ENCODE measurements at places on chromosomes 6 and 20. TPM values are rescaled to one million over a fixed set of nuclear protein-coding genes. Genes with fewer than 3 reads are reported as not detected.

Gene RPL10A
- total RNA-seq = 2,453 TPM

Gene C6orf163
- 1.4 TPM for total RNA-seq

Gene INSM1
- not detected for total RNA-seq

Gene EDN1
- total RNA-seq = 0.80 TPM

Gene HLA-DQB1
- total RNA-seq = 21.7 TPM

Gene CD83
- 36.4 TPM for total RNA-seq

Gene CST5
- total RNA-seq = not detected

Gene TRIM40
- not detected for total RNA-seq

Gene CGA
- not detected for total RNA-seq

Gene HSF2
- 47.6 TPM for total RNA-seq

Gene ESR1
- total RNA-seq = 2.6 TPM

Gene TRAPPC3L
- total RNA-seq = not detected

Gene WFDC10A
- not detected for total RNA-seq

Gene NRM
- total RNA-seq = 4.4 TPM

Gene C6orf58
- not detected for total RNA-seq

Gene MCHR2
- total RNA-seq = not detected

Gene MUCL3
- not detected for total RNA-seq

Gene BACH2
- total RNA-seq = 170 TPM

Gene ADGRF5
- not detected for total RNA-seq

Gene CMTR1
- total RNA-seq = 80.3 TPM

Gene ECT2L
- not detected for total RNA-seq

Gene PLG
- total RNA-seq = not detected

Gene SYTL3
- 42.7 TPM for total RNA-seq

Gene PGC
- total RNA-seq = not detected

Gene PPIL4
- total RNA-seq = 51.8 TPM

Gene MYBL2
- total RNA-seq = 0.69 TPM

Gene NQO2
- 7.7 TPM for total RNA-seq

Gene ADGB
- not detected for total RNA-seq

Gene SLC17A3
- total RNA-seq = 0.50 TPM

Gene VSTM2L
- total RNA-seq = not detected

Gene ALDH5A1
- total RNA-seq = 5.0 TPM

Measured in CD4-positive, alpha-beta T cell (primary cell).